ENCODE measurements at places on chromosomes 6 and 20.

DNA sequence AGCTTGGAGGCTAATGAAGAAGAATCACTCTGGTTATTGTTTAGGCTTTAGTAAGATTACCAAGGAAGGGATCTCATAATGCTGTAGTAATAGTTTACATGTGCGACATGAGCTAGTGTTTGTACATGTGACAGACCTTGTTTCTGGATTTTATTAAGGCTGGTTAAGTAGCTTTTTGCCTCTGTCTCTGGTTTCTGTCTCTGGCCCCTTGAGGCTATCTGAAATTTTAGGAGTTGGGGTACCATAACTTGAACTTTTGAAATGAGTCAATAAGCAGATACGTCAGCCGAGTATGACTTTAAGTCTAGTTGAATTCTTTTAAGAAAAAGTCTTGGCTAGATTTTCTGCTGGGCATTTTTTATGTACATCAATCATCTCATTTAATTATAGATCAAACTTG is 9.5 kb downstream of the CBFA2T2 start:
- no peak for DNase-seq

- DNase-seq: no peak
Measured at GRCh38 chr6:34705241-34705640, 8.7 kb upstream of the ILRUN start.

- DNase-seq: no peak
Measured at GRCh38 chr6:169416249-169416648, 162.6 kb upstream of the THBS2 start.

- DNase-seq: no peak
Measured at GRCh38 chr6:111676383-111676782, 70.7 kb upstream of the TRAF3IP2 start.

GRCh38 chr6:83431545-83432155 is 799 bp upstream of the ME1 start:
- no peak for DNase-seq

DNA sequence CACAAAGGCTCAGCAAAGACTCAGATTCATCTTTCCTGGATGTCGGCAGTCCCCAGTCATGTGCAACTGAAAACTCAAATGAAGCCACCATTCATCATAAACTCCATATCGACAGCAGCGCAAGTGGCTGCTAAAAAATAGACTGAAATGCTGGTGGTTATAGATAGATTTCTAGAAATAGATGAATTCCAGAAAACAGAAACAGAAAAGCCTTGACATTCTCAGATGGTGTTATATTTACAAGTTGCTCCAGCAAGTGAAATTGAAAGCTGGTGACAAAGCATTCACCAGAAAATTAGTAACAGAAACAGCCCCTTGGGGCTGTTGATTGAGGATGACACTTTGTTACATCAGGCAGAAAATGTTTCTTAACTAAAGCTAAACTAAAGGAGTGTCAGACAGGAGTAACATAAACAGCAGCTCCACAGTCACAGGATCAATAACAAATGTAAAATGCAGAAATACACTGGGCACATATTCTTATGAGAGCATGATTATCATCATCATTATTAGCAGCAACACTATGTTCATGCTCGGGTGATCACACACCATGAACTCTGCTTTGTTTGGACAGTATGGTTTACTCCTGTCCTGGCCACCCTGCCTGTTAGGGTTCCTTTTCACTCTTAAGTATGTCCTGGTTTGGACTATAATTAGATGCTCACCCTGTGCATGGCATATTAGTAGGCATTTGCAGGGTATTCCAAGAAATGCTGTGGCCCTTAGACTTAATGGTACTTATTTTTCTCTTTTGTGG is 36.4 kb upstream of the SLC35F1 start:
- DNase-seq: no peak

GRCh38 chr20:47917549-47918070 is 132.3 kb upstream of the SULF2 start:
- DNase-seq: no peak

- DNase-seq: no peak
Measured at GRCh38 chr6:72522735-72523141, 99.1 kb upstream of the KCNQ5 start.

- DNase-seq: no peak
Measured at GRCh38 chr6:39268171-39268570, 38.9 kb upstream of the KCNK5 start.

- DNase-seq: no peak
Measured at GRCh38 chr6:111958534-111958933, 85.3 kb upstream of the FYN start.

DNA sequence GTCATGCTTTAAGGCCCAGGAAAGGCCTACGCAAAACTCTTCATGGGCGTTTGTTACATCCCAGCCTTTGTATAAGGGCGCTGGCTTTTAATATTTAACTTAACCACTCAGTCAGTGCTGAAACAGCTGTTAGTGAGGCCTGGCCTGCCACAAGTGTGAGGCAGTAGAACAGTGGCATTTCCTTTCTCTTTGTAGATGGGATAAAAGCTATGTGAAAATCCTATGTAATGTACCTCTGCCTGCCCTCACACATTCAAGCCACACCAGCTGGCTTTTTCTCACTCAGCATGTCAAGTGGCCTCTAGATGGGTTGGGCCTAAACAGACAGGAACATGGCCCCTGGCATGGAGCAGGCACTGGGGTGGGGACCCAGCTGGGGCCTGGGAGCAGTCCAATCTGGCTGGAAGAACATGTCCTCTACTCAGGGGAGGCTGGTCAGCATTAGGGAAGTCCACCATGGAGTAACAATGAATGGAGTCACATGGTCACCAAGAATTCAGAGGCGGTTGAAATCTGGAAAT is 20.7 kb downstream of the CGA start:
- no peak for DNase-seq

DNA sequence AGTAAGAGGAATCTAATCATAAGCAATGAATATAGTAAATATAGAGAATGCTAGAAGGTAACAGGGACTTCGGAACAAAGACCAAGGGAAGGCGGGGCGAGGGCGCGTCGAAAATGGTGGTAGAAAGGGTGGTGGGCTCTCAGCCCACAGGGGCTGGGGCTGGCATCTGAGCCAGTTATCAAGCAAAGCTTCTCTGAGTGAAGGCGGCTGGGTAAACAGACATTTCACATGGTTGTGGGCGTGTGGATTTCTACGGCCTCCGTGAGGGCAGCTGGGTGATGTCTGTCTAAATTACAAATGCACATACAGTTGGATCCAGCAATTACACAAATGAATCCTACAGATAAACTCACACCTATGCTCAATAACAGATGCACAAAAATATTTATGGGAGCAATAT is 56.6 kb downstream of the TOX2 start:
- DNase-seq: no peak

GRCh38 chr20:39049148-39049547 is 87.0 kb downstream of the DHX35 start:
- no peak for DNase-seq

DNA sequence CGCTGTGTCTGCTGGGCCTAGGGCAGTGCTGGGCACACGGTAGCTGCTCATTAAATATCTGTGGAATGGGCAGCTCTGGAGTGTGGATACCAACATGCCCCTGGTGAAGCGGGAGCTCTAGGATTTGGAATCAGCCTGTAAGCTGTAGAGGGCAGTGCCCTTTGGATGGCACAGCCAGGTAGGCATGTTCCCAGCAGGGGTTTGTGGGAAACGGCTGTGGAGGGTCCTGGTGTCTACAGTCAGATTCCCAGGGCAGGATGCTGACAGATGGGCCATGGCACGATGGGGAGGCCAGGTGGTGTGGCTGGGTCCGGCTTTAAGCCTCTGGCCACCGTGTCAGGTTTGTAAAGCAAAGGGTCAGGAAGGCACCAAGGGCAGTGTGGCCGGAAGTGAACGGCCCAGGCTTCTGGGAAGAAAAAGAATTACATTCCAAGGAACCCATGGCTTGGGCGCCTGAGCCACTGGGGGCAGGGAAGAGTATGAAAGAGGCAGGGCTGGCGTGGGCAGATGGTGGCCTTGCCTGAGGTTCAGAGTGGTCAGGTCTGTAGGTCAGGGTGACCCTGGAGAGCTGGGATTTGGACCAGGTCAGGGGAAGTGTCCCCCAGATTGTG is 44.8 kb downstream of the UBE2V1 start:
- DNase-seq: no peak

- DNase-seq: no peak
Measured at GRCh38 chr6:71334768-71335167, 46.2 kb downstream of the OGFRL1 start.

GRCh38 chr20:23103284-23104018 is 17.3 kb upstream of the CD93 start:
- no peak for DNase-seq

DNA sequence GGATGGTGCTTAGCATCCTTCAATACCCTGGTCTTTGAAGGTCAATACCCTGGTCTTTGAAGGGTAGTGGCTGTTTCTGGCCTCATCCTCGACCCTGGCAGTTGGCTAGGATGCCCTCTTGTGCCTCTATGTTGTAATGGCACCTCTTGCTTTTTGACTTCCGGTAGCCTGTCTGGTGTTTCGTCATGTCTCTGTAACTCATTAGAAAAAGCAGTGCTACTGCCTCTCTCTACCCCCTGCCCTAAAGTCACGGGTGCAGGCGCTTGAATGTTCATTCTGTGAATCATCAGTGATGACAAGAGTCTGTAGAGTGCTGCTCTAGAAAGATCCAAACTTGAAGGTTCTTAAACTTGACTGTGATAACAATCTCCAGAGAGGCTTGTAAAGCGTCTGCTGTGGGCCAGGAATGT is 28.3 kb downstream of the RSPO4 start:
- no peak for DNase-seq

DNA sequence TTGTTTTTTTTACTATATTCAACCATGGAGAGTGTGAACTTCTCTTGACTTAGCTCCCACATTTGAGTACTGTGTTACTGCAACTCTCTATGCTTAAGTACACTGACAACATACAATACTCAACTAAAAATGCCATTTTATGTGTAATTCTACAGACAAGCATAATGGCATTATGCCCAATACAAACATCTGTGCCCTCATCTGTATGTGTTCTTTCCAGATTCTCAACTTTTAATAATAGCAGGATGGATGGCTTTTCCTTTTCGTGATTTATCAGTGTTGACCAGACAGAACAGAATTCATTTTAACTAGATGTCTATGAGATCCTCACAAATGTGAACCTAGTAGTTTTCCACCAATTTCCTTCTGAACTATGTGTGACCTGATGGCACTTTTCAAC is 84.2 kb upstream of the MARCKS start:
- no peak for DNase-seq

DNA sequence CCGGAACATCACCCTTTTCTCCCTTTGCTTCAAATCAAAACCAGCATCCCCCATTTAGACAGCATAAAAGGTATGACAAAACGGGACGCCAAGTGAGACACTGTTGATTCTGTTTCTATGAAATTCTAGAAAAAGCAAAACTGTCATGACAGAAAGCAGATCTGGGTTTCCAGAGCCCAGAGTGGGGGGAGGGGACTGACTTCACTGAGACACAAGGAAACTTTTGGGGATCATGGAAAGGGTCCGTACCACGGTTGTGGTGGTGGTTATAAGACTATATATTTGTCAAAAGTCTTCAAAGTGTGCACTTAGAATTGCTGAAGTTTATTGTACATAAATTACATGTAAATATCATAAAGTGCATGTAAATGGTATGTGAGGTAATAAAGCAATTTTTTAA is 82.6 kb downstream of the SLC22A3 start:
- no peak for DNase-seq

DNA sequence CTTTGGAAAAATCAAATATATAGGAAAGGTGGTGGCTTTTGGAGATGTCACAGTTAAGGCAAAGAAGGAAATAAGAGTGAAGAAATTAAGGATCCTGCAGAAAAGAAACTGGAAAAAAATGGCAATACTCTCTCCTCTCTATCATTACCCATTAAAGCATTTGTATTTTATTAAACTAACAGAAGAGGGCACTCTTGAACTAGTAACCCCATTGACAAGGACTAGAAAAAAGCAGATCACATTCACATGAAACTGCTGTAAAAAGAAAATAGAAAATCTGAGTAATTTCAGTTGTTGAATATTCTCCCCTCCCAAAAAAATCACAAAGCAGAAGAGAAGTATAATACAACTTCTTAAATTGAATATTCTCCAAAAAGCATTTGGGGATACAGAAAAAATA is 104.1 kb upstream of the SLC35B3 start:
- no peak for DNase-seq

DNA sequence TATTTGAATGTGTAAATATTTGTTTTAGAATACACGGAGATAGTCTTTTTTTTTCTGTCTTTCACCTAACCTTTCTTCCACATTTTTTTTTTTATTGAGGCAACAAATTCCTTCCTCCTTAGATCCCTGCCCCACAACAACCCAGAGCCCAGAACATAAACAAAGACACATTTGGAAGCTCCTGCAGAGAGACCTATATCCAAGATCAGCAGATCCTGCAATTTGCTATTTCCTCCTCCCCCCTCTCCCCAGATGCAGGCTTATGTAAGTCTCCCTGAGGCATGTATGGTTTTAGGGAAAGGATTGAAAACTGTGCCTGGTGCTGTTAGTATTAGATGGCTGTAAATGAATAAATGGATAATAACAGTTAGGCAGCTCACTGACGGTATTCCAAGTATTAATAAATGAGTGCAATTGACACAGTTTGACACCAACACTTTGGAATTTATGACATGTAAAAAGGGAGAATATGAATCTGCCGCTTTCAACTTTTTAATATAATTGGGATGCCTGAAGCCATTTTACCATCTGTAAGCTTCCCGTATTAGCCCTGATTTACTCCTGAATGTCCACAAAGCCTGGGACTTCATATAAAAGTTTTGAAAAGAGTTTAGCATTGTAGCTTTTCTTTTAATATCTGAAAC is 608.3 kb upstream of the CITED2 start:
- DNase-seq: no peak

DNA sequence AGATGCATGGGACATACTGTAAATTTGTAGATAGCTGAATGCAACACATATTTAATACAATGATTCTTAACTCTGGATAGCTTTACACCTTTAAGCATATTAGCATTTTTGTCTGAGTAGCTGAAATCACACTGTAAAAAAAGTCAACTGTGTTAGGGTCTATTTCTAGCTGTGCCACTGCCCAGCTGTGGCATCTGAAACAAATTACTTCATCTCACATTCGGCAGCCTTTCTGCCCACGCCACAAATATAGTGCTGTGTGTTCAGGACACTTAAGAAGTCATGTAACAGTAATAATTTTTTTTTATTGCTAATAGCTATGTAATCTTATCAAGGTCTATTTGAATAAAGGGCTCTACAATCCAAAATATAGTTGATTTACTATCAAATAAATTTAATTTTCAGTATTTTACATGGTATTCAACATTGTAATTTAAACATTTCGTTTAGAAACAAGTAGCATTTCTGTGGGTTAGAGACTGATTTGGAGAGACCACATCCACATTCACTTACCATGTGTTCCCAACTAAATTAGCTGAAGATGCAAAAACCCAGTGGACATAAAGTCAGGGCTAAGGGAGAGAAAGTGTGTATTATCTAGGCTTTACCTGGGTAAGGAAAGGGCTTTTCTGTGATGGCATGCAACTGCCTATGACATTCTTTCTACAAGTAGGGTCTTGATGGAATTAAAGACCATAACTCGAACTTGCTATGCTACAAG is 276.7 kb downstream of the PLCB1 start:
- DNase-seq: no peak
